Stomach (tissue), 19 donors: ENCODE measurements at places on chromosomes 4 and X. TPM values are rescaled to one million over a fixed set of nuclear protein-coding genes. Genes with fewer than 3 reads are reported as not detected.

USP38 gene
- total RNA-seq = 32.1 TPM

DNA sequence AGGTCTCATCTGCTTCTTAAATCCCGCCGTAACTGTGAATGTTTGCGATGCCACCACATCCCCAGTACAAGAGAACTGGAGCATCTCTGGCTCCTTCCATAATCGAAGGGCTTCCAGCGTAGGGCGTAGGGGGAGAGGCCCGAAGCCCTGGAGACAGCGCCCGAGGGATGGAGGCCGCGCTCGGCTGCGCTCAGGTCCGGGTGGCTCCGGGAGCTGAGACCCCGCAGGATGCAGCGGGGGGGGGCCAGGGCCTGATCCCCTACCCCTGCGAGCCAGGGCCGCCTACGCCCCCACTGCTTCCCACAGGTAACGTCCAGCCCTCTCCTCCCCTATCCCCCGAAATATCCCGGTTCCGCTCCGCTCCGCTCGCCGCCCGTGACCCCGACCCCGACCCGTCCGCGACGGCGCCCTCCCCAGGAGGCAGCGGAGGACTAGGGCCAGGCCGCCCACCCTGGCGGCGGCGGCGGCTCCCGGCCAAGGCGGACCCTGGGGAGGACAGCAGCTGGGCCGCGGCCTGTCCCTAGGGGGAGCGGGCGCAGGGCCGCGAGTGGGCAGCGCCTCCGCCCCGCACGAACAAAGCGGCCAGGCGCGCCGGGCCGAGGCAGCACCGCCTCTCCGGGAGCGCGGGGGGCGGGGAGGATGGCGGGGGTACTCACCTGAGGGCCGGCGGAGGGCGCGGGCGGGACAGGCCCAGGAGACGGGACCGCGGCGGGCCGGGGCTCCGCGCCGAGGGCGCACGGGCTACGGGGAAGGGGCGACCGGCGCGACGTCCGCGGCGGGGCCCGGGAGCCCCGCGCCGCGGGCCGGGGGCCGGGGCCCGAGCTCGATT is 723 bp downstream of the WDFY3 start:
- peak; percentile 84 for DNase-seq

DNA sequence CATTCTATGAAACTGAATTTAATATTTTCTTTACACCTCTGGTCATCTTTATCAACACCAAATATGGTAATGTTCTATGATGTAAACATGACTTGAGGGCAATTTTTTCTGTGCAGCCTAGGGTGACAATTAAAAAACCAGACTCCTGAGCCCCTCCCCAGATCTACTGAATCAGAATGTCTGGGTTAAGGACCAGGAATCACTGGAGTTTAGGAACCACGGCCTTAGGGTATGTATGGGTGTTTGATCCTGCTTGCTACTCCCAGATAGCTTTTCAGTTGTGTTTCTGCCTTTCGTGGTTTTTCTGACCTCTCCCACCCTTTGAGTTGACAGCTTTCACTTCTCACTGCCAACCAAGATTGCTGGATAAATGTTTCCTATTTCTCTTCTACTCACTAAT is 332.2 kb downstream of the DHX15 start:
- no peak for DNase-seq

GAGE1 gene
- not detected for total RNA-seq

- no peak for DNase-seq
These were observed 8.6 kb upstream of the SMIM20 start for GRCh38 chr4:25905371-25905770.

EDA gene
- total RNA-seq = 26.1 TPM

- DNase-seq = no peak
These were observed 202.7 kb downstream of the GBA3 start for GRCh38 chr4:22895482-22895881.

GRCh38 chr4:83329521-83330110 is 5.0 kb downstream of the HPSE start:
- no peak for DNase-seq

STOX2 gene
- 18.7 TPM for total RNA-seq

DNA sequence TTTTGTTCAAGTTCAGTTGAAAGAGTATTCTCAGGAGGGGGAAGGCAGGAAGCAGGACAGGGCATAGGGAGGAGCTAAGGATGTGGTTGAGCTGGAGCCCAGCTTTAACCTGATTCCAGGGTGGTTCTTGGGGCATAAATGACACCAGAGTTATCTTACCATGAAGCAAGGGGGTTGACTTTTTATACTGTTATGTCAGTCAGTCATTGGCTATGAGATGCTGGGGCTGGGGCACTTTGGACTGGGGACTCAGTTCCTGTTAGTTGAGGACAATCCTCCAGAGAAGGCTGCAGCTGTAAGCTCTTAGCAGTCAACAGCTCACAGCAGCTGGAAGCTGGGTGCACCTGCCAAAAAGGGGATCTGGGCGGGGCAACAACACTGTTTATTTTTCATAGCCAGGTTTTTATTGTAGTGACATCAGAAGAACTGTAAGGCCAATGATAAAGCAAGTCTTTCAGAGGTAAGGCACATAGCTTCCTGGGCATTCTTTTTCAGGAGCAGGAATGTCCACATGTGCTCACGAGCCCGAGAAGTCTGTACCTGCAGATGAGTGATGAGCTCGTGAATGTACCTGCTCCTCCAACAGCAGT is 78.5 kb downstream of the MID1IP1 start:
- peak; percentile 54 for DNase-seq
